ENCODE measurements at places on chromosomes 6 and 20.

DNA sequence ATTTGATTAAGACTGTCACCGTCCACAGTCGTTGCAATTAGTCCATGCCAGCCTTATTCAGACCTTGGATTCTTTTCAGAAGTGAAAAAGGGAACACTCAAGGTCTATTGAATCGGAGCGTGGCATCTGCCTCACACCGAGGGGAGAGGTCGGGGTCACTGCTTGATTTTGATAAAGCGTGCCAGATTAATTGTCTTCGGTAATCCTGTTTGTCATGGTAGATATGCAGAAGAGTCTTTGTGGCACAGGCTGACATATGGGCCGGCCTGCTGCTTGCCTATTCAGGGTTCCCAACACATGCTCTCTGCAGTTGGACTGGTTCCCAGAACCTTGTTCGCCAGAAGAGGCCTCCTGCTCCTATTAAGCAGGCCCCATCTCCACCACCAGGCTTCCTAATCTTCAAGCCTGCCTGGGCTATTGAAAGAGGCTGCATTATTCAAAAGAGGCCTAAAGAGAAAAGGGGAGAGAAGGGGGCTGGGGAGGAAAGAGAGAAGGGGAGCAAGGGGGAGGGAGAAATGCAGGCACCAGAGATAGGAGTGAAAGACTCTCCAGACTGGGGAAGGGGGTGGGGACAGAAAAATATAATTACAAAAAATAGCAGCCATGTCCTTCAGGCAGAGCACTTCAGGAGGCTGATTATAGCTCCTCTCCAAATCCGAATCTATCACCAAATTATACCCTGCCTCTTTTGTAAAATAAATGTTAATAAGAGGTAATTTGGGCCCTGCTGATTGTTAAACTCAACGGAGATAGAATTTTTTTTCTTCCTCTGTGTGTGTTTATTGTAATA lies 611.3 kb downstream of the HDGFL1 start:
- DNase-seq: no peak

- DNase-seq: no peak
These were observed 34.5 kb downstream of the RIOK1 start for GRCh38 chr6:7424058-7424457.

DNA sequence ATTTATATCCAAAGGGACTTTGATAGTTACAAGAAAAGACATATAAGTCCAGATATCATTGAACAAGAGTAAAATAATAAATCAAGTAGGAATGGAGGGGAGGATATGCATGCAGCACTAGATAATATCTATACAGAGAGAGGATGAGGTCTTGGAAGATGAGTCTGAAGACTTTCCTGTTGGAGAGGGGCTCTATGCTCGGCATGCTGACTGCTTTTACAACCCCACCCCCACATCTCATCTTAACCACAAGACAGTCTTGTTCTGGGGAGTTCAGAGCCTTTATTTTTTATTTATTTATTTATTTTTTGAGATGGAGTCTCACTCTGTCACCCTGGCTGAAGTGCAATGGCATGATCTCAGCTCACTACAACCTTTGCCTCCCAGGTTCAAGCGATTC lies 48.4 kb upstream of the IER3 start:
- no peak for DNase-seq

GRCh38 chr6:134426623-134427022 lies 108.7 kb upstream of the SGK1 start:
- no peak for DNase-seq

DNA sequence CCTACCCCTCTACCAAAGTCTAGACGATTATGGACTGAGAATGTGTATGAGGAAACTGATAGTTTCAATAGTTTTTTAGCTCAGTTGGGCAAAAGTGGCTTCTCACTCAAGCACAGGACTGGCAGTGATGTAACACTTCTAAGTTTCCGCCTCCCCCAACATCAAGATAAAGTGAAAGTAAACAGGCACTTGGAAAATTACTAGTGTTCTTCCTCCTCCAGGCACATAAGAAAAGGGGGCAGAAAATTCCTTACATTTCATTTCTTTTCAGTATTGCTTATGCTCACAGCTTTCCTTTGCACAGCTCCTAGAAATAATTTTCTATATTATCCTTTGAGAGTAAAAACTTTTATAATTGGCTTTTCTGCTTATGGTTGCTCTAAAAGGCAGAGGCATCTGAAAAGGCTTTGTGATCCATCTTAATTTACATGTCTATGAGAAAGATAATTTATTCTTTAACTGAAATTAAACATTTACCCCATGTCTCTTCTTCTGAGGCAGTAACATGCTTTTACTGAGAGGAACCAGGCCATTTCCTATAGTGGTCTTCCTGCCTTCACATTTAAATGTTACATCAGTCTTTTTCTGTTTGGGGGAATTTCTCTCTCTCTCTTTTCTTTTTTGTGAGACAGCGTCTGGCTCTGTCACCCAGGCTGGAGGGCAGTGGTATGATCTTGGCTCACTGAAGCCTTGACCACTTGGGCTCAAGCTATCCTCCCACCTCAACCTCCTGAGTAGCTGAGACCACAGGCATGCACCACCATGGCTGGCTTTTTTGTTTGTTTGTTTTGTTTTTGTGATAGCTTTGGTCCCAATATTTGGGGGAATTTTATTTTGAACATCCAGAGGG lies 65.0 kb upstream of the EEF1A1 start:
- DNase-seq: no peak

GRCh38 chr20:31739550-31739977 lies 474 bp downstream of the TPX2 start:
- no peak for DNase-seq

- no peak for DNase-seq
These were observed 16.8 kb downstream of the CEP250 start for GRCh38 chr20:35472209-35472608.

Measured in stimulated activated CD4-positive, alpha-beta T cell treated with anti-CD3 and anti-CD28 coated beads, Interleukin-15, amount 100 ng/mL, for 1 hour (primary cell).